NCI-H526 (cell line): ENCODE measurements at places on chromosomes 16 and 17.

DNA sequence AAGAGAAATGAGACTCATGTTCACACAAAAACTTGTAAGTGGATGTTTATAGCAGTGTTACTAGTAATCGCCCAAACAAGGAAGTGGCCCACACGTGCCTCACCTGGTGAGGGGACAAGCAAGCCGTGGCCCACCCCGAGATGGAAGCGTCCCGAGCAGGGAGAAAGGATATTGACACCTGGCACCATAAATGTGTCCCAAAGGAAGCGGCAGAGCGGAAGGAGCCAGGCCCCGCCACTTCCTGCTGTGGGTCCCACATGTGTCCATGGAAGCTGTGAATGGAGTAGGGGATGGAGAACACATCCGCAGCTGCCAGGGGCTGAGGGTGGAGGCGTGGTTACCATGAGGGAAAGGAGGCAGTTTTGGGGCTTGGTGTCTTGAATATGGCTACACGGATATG, 18.9 kb downstream of the KCNJ18 start:
- no peak for DNase-seq

DNA sequence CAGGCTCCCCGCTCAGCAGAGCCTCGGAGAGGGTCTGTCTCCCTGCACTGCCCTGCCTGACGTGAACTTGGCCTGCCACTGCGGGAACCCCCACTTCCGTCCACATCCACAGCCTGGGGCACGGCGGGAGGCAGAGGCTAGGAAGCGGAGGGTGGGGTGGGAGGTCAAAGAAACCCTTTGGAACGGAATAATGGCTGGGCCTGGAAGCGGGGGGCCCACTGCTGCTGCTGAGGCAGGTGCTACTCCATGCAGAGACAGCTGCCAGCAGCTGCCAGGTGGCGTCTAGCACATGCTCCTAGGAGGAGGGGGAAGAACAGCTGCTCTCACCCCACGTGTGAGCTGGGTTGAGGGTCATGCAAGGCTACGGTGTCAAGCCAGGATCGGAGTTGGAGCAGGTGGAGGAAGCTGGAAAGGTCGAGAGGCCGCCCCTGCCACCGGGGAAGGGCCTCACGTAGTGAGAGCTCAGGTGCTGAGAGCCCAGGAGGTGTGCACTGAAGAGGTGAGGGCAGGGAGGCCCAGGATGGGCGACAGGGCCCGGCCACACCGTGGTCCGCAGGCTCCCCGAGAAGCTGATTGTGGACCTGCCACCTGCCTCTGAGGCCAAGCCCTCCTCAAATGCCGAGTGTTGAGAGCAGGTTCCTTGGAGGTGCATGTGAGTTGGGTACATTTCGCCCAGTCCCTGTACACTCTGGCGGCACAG, 9.8 kb downstream of the FSCN2 start:
- no peak for DNase-seq

GRCh38 chr17:78029697-78030096, 71.2 kb downstream of the TNRC6C start:
- DNase-seq = no peak

DNA sequence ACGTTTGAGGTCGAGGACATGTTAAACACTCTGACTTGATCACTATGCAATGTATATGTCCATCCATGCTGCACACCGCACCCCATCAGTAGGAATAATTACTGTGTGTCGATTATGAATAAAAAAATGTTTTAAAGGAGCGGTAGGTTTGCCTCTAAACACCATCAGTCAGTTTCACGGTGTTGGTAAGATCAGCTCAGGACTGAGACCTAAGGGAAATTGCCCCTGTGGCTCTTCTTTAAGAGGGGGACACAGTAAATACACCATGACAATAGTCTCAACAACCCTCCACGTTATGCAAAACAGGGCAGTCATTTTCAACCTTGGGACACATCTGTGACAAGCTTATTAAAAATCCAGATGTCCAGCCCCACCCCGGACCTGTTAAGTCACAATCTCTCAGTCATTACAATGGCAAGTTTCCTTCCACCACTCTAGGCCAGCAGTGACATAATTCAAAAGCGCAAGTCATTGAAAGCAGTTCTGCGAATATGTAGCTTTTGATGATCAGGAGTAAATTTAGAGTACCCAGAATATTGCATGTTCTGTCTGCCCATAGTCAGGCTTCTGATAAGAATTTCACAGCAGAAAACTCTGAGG, 1.2 kb downstream of the ATMIN start:
- peak; percentile 4 for DNase-seq

GRCh38 chr16:57194512-57194911, 8.4 kb downstream of the RSPRY1 start:
- DNase-seq = no peak

- DNase-seq = no peak
Observed at GRCh38 chr16:19784183-19784736, 66.2 kb downstream of the IQCK start.

GRCh38 chr17:8332688-8333087, 7.0 kb upstream of the ODF4 start:
- no peak for DNase-seq

GRCh38 chr17:58192612-58193011, at the start of gene EPX:
Gene EPX, plus strand, starts transcription at chr17:58192726. Its CDS starts 121 bp downstream, at chr17:58192847.
- no peak for DNase-seq

DNA sequence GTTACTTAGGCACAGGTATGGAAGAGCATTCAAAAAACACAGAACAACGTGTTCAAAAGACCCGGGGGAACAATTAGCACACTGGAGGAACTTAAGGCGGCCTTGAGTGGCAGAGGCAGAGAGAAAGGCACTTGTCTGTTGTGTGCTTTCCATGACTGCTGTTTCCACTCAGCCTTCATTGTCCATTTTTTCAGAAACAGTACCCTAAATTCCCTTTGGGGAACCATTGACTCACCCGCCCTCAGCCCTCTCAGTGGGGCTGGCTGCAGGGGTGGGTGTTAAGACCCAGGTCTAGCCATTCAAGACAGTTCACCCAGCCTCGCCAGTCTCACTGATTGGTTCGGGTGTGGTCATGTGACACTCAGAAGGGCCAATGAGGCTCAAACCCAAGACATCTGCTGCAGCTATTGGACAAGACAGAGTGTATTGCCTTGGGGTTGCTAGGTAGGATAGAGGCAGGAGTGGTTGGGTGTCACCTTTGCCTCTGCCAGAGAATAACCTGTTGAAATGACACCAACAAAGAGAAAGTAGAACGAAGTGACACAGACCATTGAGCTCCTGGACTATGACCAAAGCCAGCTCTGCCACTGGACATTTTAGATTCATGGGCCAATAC, 19.6 kb upstream of the CEP20 start:
- peak; percentile 71 for DNase-seq

DNA sequence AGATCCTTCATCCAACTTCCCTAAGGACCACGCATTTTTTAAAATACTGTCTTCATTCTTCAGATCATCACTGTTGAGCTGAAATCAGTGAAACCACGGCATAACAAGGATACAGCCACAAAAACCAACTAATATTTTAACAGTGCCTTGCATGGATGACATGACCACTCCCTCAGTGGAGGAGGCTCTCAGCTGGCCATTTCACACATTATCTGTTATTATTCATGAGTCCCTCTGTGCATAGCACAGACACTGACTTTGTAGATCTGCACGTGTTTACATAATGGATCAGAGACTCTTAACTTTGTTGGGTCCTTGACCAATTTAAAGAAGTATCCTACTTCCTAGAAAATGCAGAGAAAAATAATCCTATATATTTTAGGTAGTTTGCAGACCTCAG, 104.8 kb upstream of the NUDT7 start:
- DNase-seq = no peak

GRCh38 chr17:82249896-82250581, 21.2 kb downstream of the SLC16A3 start:
- no peak for DNase-seq

DNA sequence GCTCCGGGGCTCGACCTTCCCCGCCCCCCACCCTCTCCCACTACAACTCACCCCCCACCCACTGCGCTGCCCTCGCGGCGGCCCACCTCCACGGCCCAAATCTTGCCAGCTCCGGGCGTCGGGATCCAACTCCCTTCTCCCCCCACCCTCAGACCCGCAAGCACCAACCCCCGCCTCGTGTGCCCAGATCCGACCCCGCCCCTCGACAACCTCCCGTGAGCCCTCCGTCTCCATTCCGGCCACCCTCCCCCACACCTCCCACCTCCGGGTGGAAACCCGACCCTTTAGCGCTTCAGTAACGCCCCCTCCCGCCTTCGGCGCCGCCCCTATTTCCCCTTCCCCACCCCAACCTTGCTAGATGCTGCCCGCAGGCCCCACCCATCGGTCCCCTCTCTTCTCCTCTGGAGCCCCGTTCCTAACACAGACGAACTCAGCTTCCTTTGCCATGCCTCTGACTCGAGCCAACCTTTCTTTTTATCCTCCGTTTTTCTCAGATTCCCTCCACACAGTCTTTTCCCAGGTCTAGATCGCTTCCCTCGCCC, 717 bp downstream of the UBE2Z start:
- peak; percentile 93 for DNase-seq

DNA sequence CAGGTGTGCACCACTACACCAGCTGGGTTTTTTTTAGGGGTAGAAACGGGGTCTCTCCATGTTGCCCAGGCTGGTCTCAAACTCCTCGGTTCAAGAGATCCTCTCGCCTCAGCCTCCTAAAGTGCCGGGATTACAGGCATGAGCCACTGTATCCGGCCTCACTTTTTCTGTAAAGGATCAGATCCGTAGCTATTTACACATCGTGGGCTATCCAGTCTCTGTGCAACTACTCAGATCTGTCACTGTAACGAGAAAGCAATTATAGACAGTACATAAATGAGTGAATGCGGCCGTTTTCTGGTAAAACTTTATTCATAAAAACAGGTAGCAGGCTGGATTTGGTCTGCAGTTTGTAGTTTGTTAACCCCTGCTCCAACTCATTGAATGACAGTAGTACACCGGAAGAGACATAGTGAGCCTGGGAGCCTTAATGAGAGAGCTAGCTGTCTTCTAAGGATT, 44.5 kb downstream of the VMP1 start:
- DNase-seq = no peak

GRCh38 chr17:55666806-55667205, 55.9 kb downstream of the TMEM100 start:
- no peak for DNase-seq

DNA sequence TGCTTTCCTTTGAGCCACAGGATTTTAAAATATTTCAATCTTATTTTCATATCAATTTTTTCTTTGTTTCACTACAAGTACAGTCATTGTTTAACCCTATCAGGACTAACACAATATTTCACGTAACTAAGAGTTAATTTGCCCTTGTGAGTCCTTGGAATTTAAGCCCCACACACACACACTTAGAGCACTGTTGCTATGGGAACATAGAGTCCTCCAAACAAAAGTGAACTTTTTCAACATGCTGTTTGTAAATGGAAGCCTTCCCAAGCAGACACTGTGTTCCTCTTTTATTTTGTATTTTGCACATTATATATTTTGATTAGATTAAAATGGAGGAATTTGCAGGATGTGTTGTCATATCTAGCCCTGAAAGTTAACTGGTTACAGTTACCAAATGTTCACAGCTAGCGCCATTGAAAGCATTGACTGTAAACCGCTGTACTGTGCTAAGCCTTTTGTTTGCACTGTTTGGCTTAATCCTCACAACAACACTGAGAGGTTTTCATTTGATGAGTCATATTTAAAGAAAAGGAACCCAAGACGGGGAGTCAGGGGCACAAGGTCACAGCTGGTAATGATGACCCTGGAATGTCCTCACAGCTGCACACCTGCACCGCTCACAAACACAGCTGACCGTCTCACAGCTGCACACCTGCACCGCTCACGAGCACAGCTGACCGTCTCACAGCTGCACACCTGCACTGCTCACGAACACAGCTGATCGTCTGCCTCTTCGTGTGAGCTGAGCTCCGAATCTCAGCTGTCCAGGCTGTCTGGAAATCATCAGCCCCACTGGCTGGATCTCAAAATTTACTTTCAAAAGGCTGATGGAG, 6.3 kb downstream of the HSBP1 start:
- no peak for DNase-seq

DNA sequence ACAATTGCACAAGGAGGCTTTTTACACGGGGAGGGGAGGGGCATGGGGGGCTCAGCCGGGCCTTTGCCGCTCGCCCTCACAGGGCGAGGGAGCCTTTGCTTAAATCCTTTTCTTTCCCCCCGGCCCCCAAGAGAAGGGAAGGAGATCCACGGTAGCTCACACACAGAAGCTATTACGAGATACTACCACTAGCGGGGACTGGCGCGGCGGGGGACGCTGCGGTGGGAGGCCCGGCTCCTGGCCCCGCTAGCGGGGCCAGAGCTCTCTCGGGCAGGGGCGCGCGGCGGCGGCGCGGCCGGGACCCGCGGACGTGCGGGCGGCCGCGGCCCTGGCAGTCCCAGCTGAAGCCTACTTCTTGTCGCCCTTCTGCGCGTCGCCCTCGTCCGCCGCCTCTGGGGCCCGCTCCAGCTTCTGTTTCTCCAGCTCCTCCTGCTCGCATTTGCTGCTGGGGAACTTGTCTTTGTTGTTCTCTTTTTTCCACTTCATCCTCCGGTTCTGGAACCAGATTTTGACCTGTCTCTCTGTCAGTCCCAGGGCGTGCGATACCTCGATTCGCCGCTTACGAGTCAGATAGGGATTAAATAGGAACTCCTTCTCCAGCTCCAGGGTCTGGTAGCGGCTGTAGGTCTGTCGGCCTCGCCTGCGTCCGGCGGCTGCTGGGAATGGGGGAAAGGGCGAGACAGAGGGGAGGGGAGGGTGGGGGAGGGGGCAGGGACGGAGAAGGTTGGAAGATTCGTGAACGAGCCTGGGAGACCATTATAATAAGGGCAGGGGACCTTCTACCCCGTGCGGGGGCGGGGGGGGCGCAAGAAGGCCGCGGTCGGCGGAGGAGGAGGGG, 2.0 kb downstream of the HOXB8 start:
- DNase-seq = no peak

GRCh38 chr16:80710918-80711317, 93.5 kb downstream of the CDYL2 start:
- no peak for DNase-seq

GRCh38 chr17:11241611-11242226, 706 bp downstream of the SHISA6 start:
- DNase-seq = no peak

DNA sequence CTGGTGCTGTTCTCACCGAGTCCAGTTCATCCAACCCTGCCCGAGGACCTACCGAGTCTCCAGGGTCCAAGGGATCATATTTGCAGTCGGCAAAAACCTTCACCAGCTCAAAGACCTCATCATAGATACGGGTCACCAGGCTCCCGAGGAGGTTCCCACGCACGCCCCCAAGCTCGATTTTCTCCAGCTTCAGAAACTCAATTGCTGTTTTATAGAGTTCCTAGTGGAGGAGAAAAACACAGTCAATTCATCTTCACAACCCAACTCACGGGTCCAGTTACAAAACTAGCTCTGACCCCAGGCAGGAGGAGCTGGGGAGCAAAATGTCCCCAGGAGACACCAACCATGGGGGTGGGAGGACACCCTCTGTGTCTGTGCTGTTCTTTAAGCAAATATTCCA, 10.2 kb downstream of the DNAH17 start:
- no peak for DNase-seq
